ENCODE measurements at places on chromosomes 1 and 21. TPM values are rescaled to one million over a fixed set of nuclear protein-coding genes. Genes with fewer than 3 reads are reported as not detected.

- no peak for DNase-seq
Measured at GRCh38 chr1:51667561-51667960, 50.7 kb downstream of the OSBPL9 start.

GPR37L1 gene
- 0.06 TPM for polyA plus RNA-seq

FCRL1 gene
- polyA plus RNA-seq, result 0.30 TPM

DNA sequence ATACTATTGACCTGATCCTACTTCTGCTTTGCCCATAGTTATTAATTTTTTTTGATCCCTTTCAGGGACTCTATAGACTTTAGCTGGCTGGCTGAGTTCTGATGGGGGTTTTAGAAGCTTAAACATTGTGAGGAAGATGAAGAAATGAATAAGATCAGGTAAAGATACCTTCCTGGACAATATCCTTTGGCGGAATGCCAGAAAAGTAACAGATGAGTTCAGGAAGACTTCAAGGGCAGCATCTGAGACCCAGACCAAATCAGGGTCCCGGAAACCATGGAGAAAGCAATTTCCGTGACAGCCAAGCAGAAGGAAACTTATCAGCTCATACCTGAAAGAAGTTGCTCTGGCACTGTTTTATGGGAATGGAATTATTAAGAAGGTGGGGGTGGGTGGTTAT is 100.4 kb downstream of the XCL2 start:
- DNase-seq, result no peak

DNA sequence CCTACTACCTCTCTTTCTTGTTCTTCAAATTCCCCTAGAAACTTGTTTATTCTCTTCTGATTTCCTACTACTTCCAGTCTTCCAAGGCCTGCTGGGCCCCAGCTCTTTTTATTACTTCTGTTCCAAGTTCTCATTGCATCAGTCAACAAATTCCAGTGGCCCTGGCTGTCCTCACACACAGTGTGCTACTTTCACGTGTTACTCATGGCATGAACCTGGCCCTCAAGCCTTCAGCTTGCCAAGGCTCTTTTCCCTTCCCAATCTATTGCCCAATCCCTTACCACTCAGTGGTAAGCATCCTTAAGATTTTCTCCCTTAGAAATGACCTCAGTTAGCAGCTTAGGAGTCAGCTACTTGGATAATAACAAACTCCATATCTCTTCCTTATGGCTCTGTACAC is 613.5 kb downstream of the LMO4 start:
- DNase-seq, result no peak

- DNase-seq, result no peak
Measured at GRCh38 chr1:26848941-26849774, 13.8 kb upstream of the SFN start.

CELSR2 gene
- polyA plus RNA-seq, result 13.5 TPM

GPR25 gene
- polyA plus RNA-seq, result not detected

GRCh38 chr1:94110946-94111740 is 9.8 kb downstream of the ABCA4 start:
- no peak for DNase-seq

GRCh38 chr1:18661404-18662285 is 31.0 kb downstream of the PAX7 start:
- DNase-seq, result no peak

Data from right lung (tissue), 10 donors.